ENCODE measurements at places on chromosomes 4 and X.
A peak's percentile ranks its signal among the peaks of the same experiment; 100 is the strongest.

GRCh38 chr4:110770353-110770752, 147.5 kb upstream of the PITX2 start:
- DNase-seq, result no peak

DNA sequence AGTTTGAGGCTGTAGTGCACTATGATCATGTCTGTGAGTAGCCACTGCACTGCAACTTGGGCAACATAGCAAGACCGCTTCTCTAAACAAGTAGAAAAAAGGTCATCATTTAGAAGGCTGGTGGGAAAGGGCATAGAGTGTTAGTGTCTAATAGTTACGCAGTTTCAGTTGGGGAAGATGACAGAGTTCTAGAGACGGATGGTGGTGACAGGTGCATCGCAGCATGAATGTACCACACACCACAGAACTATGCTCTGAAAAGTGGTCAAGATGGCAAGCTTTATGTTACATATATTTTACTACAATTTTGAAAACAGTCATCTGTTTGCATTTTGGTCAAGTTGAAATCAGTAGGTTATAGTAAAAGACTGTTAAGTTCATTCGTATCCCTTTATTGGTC, 23.7 kb upstream of the CLDN34 start:
- no peak for DNase-seq

DNA sequence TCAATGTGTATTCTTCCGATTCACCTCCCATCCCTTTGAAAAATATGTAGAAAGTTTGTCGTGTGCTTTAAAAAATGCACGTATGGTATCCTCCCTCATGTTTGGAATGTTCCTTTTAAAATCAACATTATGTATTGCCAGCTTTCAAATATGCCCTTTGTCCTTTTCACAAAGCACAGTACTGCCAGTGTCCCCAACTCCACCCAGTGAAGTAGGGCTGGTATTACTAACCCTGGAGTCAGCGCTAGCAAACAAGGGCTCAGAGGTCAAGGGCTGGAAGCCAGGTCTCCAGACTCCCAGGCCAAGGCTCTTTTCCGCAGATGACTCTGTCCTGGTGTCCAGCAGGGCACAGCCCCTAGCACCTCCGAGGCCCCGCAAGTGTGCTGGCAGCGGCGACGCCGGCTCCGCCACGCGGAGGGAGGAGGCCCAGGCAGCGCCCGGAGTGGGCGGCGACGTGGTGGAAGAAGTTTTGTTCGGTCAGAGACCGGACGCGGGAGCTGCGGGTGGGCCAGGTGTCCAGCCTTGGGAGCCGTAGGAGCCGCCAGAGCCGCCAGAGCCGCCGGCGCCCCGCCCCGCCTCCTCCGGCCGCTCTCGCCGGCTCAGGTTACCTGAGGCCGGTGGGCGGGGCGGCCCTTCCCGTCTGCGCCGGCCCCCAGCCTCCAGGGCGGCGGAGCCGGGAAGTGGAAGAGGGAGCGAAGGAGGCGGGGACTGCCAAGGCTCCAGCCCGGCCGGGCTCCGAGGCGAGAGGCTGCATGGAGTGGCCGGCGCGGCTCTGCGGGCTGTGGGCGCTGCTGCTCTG, at the start of gene IL13RA1:
IL13RA1 (plus strand) TSS at position 720 of the 799 bp plus-strand sequence; CDS start at position 753, 33 bp downstream.
- peak; percentile 77 for DNase-seq

GRCh38 chr4:1356181-1356998, 9.4 kb downstream of the UVSSA start:
- DNase-seq, result peak; percentile 69

DNA sequence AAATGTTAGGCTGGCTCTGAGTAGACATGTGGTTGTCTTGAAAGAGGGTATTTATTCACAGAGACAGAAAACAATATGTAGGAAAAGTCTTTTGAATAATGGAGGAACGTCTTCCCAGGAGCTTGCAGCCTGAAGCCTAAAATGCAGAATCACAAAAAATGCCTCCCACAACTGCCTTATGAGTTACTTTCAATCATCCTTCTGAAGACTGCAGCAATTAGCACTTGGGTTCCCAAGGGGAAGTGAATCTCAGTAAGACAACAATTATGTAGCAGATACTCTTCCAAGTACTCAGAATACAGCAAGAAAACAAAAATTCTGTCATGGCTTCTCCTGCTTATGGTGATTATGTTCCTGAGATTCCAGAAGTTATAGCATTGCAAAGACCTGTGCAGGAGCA, 166.6 kb upstream of the TBL1X start:
- no peak for DNase-seq

DNA sequence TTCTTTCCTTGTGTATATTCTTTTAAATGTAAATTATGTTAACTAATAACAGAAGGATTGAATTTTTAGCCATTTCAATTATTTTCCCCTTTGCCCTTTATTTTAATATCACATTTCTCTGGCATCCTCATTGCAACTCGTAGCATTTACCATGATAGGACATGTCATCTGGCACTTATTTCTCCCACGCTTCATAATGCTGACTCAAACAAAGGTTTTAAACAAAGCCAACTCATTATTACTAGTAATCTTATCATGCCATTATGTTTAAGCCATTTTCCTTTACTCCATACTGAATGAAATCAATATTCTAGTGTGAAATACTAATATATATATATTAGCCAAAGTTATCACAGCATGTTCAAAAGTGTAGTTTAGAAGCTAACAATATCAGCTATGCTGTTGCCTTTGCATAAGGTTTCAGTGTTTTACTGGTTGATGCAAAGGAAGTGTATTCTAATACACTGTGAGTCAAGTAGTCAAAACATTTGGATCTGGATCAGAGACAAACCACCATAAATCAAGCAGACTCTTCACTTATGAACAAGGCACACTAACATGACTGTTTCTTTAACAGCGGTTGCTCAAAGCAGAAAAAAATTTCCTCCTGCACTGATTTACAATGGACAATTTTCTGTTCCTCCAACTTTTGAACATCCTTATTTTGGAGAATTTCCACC, 281.6 kb downstream of the SLC7A11 start:
- no peak for DNase-seq

DNA sequence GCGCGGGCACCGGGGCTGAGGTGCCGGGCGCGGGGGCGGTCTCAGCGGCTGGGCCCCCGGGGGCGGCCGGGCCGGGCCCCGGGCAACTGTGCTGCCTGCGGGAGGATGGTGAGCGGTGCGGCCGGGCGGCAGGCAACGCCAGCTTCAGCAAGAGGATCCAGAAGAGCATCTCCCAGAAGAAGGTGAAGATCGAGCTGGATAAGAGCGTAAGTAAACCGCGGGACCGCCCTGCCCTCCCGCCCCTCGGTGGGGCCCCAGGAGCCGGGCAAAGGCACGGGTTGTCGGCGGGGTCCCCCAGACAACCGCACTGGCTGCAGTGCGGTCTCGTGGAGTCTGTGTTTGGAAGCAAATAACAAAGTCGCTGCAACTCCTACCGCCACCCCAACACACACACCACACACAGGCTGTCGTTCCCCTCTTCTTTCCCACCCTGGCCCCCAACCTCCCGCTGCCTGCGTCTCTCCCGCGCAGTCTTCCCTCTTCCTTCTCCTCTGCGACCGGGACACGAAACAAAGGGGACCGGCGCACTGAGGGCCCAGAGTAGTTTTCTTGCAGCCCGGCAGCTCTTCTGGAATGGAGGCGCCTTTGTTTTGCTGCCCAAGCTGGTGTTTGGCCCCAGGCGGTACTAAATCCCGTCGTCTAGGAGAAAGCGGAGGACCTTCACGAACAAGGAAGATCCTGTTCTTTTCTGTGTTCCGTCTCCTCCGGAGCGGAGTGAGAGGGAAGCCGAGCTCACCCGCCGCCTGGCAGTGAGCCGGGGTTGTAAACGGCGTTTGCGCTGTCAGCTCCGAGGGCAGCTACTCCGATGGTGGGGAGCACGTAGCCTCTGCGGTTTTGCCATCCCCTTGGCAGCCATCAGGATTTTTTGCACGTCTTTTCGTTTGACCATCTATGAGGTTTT, 788 bp downstream of the SAP30 start:
- peak; percentile 79 for DNase-seq

DNA sequence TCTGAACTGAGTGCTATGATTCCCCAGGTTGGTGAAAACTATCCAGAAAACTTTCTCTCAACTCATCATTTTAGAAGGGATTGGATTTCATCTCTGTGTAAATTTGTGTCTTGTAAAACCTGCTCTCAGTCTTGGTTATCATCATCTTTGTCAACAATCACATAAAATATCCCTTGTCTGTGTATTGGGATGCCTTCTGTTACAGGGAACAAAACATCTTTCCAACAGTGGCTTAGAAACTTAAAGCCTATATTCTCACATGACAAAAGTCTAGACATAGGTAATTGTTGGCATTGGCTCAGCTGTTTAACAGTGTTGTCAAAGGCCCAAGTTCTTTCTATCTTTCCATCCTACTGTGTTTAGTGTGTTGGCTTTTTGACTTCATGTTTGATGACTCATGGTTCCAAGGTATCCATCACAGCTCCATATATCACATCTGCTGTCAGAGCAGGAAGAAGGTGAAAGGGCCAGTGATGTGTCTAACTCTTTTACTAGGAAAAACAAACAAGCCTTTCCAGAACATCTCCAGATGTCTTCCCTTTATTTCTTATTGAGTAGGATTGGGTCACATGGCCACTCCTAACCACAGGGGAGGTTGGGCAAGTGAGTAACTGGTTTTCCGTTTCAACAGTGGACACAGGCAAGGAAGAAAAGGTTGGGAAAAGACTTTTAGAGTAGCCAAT, 65.0 kb downstream of the PHEX start:
- no peak for DNase-seq

DNA sequence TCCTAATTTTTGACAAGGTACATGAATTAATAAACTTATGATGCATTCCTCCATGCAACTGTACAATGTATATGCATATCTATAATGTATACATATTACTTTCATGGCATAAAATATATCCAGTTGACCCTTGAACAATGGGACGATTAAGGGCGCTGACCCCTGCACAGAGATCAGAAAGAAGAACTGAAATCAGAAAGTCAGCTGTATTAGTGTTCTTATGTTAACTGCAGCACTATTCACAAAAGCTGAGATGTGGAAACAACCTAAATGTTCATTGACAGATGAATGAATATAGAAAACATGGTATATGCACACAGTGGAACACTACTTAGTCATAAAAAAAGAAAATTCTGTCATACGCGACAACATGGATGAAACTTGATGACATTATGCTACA, 457.1 kb downstream of the GBA3 start:
- DNase-seq, result no peak

GRCh38 chrX:68749426-68749825, 79.4 kb upstream of the EFNB1 start:
- DNase-seq, result no peak

DNA sequence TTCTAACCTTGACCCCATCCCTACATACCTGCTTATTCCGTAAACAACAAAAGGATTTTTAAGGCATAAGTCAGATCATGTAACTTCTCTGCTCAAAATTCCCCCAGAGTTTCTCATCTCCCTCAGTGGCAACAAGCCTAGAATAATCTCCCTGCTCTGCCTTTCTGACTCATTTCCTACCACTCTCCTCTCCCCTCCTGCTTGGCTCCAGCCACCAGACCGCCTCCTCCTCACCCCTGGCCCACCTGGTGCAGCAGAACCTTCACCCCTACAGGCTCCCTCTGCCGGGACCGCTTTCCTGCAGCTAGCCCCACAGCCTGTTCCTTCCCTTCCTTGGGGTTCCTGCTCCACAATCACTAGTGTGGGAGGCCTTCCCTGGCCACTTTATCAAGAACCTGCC, 32.1 kb downstream of the TSPAN5 start:
- DNase-seq, result no peak

- no peak for DNase-seq
These were observed 106.3 kb upstream of the TEX13D start for GRCh38 chrX:124226129-124226528.

GRCh38 chr4:23324021-23324690, 565.7 kb downstream of the PPARGC1A start:
- no peak for DNase-seq

GRCh38 chrX:132442691-132443090, 46.1 kb downstream of the MBNL3 start:
- DNase-seq, result no peak

- DNase-seq, result no peak
These were observed 50.6 kb upstream of the MAN2B2 start for GRCh38 chr4:6524436-6524835.

DNA sequence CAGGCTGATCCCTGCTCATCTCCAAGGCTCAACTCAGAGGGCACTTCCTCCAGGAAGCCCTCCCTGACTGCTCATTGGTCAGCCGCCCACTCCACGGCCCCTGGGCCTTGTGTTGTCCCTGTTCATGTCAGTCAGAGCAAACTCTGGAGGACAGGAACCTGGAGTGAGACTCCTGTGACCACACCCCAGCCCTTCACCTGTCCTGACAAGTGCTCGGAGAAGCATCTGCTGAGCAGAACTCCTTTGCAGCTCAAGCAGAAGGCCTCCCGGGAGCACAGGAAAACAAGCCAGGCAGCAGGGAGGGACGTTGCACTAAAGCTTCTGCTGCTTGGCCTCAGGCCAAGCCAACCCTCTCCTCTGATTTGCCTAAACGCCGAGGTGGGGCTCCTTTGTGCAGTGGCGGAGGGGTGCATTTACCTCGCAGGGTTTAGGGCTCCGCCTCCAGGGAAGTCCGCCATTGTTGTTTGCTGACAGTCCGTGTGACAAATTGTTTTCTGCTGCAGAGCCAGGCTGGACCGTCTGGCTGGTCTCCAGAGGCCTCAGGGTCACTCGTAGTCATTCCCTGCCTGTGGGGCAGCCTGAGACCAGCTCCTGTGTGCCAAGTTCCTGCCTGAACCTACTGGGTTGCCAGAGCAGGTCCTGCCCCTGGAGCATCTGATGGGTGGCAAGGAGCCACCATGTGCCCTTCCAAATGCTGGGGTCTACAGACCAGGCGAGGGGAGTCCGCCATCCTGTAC, 61.8 kb downstream of the C4orf50 start:
- no peak for DNase-seq

DNA sequence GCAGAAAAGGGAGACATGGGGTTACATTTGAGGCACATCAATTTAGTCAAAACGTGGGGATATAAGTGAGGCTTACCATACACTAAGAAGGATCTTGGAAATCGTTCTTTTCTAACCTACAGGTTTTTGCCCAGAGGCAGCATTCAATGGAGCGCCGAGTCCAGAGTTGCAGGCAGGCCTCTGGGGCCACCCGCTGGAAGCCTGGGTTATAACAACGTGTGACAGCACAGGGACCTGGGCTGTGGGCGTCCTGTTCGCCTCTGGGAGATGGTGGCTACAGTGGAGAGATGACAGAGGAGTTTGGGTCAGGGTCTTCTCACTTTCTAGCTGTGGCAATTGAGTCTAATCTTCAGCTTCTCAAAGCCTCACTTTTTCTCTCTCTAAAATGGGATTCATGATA, 53.9 kb downstream of the ENPP6 start:
- DNase-seq, result peak; percentile 41

DNA sequence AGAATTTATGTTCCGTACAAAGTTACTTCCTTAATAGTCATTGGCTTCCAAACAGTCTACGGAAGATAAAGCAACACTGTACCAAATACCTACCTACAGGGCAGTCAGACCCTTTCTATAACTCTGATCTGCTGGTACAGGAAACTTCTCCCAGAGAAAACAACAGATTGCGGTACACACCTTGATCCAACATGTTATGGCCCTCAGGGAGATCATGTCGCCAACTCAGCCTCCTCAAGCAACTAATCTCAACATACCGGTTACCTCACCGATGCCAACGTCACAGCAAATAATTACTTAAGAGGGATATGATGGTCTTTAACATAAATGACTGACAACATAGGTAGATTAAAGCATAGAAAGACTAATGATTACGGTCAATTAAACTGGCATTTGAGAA, 70.4 kb downstream of the RFC1 start:
- no peak for DNase-seq
